M059J (cell line): ENCODE measurements at places on chromosomes 4 and X. TPM values are rescaled to one million over a fixed set of nuclear protein-coding genes. Genes with fewer than 3 reads are reported as not detected.

SLC9B1 gene
- total RNA-seq = not detected in 2 replicates

ZNF630 gene
- total RNA-seq = 3.0 and 3.2 TPM in 2 replicates

NAAA gene
- 0.25 and 15.2 TPM in 2 replicates for total RNA-seq

EVC2 gene
- total RNA-seq = 2.5 and 5.5 TPM in 2 replicates
